ENCODE measurements at places on chromosomes 4 and X.

GRCh38 chr4:164943192-164943591, 34.3 kb downstream of the TRIM61 start:
- no peak for DNase-seq

DNA sequence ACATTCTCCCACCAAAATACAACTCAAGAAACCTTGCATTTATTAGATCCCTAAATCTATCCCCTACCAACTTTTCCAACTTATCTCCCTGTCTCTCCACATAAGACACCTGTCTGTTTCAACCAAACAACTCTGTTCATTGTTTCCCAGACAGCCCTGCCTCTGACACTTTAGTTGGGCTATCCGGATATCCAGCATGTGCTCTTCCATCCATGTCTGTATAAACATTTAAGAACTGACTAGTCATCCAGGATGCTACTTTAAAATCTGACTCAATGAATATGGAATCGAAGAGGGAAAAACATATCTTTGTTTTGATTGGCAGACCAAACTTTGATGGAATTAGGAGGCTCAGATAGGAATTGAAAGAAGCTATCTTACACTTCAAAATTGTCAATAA, 143.2 kb upstream of the DCAF8L1 start:
- DNase-seq = no peak

DNA sequence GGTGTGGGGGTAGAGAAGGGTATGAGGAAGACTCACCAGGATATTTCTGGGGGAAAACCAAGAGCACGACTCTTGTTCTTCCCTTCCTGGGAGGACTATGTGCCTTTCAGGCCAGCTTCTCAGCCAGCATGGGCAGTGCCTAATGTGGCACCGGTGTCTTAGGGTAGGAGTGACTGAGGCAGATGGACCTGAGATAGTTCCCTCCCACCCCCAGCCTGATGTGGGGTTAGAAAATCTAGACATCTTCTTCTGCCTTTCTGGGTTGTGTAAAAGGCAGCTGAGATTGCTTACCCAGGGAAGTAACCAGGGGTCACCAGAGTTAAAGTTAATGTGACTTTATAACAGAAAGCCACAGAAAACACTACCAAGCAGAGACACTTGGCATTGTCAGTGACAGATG, 127.3 kb downstream of the TMA16 start:
- no peak for DNase-seq

GRCh38 chrX:154458954-154459778, 1.1 kb downstream of the PLXNA3 start:
- no peak for DNase-seq

DNA sequence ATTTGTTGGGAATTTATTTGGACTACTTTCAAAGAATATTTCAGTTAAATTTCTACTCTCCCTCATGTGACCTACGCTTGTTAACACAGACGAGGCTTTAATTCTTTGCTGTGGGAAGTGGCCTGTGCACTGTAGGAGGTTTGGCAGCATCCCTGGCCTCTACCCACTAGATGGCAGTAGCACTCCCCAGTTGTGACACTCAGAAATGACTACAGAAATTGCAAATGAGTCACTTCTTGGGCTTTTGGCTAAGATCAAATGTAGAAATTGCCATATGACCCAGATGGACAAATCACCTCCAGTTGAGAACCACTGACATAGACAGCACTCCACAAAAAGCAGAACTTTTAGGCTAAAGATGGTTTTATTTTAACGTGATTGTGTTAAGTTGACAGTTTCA, 22.1 kb downstream of the PIR start:
- peak; percentile 16 for DNase-seq
